ENCODE measurements at places on chromosomes 3 and 15.

DNA sequence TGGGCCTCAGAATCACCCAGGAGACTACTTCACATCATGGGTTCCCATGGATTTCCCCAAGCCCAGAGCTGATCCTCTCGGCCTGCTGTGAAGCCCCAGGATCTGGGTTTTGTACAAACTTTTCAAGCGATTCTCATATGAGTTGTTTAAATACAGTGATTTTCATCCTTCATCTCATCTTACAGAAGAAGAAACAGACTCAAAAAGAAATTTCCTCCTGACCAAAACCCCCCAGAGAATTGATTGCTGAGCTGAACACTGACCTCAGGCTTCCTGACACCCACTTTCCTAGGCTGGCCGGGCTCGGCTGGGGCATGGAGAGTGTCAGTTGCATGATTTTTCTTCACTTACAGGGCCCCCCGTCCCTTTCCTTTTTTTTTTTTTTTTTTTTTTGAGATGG is 60.3 kb downstream of the BDH1 start:
- DNase-seq = no peak

GRCh38 chr3:64399205-64399800 is 174.0 kb upstream of the PRICKLE2 start:
- DNase-seq = no peak

DNA sequence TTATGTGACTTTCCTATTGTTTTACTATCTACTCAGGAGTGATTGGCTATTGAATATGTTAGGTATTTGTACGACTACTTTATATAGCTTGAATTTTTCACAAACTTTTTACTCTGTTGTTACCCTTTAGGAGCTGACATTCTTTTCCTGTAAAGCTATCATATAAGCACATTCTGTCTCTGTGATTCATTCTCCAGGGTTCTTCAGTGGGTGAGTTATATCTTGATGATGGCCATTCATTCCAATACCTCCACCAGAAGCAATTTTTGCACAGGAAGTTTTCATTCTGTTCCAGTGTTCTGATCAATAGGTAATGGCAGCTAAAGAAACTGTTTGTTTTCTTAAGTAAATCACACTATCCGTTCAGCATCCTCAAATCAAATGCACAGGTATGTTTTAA is 10.1 kb upstream of the CAPN3 start:
- no peak for DNase-seq

DNA sequence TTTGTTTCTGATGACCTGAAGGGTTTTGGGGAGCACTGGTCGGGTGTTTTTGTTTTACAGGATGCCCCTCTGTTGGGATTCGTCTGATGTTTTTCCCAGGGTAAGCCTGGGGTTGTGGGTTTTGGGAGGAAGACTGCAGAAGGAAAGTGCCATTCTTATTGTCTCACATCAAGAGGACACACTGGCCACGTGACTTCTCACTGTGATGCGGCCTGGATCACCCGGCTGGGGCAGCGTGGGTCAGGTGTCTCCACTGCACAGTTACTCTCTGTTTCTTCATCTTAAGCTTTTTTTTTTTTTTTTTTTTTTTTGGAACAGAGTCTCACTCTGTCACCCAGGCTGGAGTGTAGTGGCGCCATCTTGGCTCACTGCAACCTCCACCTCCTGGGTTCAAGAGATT is 120.5 kb downstream of the TMEM266 start:
- no peak for DNase-seq

DNA sequence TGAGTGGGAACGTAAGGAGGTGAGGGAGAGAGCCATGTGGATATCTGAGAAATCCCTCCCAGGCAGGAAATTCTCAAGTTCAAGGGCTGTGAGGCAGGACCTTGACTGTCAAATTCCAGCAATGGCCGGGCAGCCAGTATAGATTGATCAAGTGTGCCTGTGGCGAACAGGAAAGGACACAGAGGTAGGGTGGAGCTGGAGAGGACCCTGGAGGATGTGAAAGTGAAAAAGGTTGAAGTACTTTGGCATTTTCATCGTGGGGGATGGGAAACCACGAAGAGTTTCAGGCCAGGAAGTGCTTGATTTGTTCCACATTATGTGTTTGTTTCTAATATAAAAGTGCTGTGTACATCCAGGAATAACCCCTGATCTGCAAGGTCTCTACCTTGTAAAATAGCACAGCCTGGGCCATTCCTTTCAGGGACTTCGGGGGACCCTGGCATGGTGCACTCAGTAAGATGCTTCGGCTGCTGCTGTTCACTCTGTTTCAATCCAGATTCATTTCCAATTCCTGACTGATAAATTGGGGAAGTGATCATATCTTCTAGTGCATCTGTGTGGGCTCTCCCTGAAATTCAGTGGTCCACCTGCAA is 156.6 kb downstream of the MCTP2 start:
- DNase-seq = no peak

DNA sequence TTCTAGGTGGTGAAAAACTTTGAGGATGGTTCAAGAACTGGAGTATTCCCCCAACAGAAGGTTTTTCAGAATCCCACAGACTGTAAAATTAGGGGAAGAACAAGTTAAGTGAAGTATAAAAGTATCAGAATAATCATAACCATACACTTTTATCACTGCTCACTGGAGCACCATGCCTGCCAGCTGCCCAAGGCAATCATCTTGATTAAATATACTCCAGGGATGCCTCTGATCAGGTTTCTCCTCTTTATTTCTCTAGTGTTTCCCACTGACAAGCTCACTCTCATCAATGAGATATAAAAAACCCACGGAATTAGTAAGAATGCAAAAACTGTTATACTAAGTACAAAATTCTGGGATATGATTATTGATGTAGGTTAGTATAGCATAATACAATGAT is 108.0 kb downstream of the STAG1 start:
- no peak for DNase-seq

DNA sequence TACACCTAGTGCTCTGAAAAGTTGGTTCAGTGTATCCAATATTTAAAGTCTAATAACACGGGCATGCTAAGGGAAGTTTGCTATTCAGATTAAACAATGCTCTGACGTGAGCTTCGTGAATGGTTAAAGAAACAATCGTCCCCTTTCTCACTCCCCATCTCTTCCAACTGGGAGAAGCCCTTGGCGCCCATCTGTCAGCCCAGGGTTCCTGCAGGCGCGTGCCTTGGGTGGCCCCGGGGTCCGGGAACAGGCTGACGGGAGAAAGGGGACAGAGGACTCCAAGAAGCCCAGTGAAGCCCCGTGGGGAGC is 413 bp downstream of the SEC22C start:
- no peak for DNase-seq

DNA sequence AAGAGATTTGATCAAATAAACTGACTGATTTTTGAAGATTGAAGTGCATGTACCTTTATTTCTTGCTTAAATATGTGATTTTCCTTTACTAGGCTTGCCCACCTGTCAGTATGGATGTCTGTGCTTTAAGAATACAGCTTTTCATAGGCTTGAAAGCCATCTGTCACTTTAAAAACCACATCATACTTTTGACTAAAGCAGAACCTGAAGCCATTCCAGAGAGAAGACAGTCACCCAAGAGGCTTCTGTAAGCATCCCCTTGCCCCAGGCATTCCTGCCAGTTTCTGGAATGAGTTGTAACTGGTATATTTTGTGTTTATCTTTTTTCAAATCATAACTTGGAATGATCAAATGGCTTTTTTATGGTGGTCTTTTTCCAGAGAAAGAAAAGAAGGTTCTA is 24.0 kb downstream of the HPS3 start:
- no peak for DNase-seq

- DNase-seq = no peak
These were observed 8.0 kb upstream of the KBTBD8 start for GRCh38 chr3:66989860-66990696.

DNA sequence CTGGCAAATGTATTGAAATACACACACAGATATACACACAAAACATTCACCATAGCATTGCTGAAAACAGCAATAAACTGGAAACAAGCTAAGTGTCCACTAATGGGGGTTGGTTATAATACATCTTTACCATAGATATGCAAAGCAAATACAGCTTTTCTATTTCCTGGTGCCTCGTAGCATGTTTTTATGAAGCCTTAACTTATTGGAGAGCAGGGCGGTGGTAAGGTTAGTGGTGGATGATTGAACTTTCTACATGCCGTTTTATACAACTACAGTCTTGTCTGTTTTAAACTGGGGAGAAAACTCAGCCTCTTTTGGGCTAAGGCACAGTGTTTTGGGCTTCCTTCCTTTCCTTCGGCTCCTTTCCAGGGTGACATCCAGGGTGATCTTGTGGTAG is 104.5 kb downstream of the NR2F2 start:
- DNase-seq = no peak

DNA sequence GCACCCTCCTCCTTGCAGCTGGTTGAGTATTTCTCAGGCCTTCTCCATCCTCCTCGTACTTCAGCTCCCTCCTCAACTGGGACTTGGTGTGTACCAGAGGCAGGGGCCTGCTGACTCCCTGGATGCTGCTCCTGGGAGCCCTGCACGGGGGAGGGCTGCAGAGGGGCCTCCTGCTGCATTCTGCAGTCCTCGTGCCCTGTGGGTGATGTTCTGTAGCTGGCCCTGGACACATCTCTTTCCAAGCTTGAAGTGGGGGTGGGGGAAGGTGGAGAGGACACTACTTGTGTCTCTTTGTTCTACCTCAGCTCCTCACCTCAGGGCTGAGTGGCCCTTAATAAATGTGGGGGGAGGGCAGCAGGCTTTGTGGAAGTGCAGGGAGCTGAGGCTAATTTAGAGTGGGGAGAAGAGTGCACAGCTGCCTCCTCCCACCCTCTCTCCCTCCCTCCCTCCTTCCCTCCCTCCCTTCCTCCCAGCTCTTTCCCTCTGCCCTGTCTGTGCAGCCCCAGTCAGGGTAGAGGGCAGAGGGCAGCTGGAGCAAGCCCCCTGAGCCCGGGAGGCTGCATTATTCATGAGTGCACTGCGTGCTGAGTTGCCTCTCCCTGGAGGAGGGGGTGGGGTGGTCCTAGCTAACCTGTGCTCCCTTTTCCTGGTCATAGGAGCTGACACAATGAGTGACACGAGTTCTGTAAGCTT is 3.7 kb upstream of the GRM2 start:
- DNase-seq = no peak

- no peak for DNase-seq
These were observed at the start of gene COL8A1 for GRCh38 chr3:99638167-99638948. Gene COL8A1, plus strand, starts transcription at chr3:99638594. Its CDS starts 152,089 bp downstream, at chr3:99790683.

GRCh38 chr3:52671676-52672075 is 14.0 kb downstream of the PBRM1 start:
- no peak for DNase-seq

- DNase-seq = no peak
These were observed 76.8 kb downstream of the ADCY5 start for GRCh38 chr3:123371859-123372685.

DNA sequence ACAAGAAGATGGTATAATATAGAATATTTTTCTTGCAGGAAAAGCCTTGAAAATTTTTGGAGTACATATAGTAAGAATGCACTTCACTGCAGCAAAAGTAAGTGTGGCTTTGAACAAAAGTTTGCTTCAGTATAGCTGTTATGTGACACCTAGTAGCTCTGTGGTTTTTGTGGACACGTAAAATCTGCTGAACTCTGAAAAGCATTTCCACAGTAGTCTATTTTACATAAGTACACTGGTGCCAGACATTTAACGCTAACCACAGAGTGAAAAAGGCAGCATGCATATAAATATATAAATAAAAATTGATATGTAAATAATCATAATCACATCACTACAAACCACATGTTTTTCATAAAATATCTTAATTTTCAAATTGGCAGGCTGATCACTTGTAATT is 39.8 kb downstream of the CGGBP1 start:
- DNase-seq = no peak

- DNase-seq = no peak
These were observed 256.7 kb upstream of the SATB1 start for GRCh38 chr3:18681818-18682345.

DNA sequence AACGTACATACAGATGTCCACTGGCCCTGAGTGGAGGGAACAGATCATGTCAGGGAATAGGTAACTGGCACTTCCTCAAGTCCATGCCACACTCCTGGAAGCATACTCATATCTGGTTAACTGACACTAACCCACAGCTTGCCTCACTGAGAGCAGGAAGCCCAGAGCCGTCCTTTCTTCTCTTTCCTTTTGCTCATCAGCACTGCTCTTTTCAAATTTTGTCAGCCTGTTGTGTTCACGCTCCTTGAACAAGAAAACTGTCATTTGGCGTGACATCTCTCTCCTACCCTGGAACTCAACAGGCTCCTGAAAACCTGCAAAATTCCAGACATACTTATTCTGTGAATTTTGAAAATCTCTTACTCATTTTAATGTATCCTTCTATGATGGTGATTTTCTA is 360.2 kb downstream of the MAGI1 start:
- DNase-seq = no peak

DNA sequence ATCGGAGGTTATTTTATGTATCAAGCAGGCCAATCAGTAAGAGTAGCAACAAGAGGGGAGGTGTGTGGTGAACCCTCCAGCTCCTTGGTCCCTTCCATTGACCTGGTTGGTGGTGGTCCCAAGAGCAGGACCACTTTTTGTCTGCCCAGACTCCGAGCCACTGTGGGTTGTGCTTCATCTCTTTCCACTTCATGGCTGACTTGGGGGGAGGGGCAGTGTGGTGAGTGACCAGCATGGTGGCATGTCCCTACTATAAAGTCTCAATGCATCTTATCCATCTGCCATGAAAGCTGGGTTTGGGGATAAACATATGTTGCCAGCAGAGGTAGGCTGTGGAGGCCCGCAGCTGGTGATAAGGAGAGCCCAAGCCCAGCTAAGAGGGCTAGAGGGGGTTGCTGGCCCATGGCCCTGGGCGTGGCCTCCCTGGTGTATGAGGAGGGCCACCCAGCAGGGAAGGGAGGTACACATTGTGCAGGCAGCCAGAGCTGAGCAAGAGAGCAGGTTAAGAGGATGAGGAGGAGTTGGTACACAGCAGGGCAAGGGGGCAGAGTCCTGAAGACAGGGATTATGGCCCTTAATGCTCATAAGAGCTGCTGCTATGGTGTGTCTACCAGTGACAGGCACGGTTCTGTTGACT is 7.0 kb downstream of the AEN start:
- DNase-seq = no peak

DNA sequence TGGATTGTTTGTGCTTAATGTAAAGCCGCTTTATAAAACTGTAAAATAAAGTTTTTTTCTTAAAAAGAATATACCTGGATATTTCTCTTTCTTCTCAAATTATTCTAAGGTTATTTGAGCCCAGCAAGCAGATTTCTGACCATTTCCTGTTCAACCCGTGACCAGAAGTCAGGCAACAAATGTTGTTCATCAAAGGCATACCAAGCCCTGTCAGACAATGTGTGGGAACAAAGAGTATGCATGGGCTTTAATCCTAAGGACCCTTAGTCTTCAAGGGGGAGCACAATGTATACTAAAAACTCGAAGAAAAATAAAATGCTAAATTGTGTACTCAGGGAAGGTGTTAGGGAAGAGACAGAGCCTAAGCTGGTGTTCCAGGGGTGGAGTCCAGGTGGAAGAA is 26.6 kb upstream of the PAQR5 start:
- DNase-seq = no peak

- no peak for DNase-seq
These were observed 29.3 kb downstream of the FBLN2 start for GRCh38 chr3:13578251-13578650.
